ENCODE measurements at places on chromosomes 6 and 20.

- no peak for DNase-seq
These were observed 56.6 kb upstream of the SAMHD1 start for GRCh38 chr20:37007898-37008649.

- DNase-seq, result no peak
These were observed 12.8 kb upstream of the PLEKHG1 start for GRCh38 chr6:150586850-150587359.

DNA sequence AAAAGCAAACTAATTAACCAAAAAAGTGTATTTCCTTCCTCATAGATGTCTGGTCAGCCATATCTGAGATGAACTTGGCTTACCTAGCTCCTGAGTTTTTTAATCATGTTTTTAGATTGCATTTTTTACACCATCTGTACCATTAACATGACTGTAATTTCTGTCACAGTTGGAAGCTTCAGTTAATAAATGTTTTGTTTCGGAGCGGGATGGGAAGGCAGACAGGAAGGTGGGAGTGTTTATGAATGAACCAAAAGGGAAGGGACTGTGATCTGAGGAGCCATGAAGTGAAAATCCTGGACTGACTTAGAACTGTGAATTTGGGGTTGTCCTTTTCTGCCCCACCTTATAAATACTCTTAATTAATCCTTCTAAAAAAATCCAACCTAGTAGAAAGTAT, 445.6 kb upstream of the SOX4 start:
- no peak for DNase-seq

DNA sequence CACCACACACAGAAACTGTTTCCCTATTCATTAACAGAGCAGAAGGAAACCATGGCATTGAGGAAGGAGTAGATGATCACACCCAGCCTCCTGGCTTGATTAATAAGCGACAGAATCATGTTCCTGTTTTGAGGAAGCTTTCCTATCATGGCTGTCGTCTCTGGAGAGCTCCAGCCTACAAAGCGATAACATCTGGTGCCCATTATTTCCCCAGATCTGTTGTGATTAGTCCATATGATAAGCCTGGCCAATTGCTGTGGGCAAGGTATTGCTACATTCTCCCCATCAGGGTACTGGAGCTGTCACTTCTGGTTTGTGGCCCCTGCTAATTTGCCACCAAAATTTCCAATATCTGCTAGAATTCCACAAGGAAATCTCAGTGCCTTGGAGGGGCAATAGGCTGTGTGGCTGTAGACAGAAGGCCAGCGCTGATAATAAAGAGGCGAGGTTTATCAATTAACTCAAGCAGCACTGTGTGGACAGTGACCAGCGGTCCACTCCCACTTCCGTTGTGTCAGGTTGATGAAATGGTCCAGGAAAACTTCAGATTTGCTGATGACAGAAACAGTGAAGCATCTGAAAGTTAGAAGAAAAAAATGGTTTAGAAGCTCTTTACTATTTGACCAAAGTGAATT, 66.4 kb downstream of the OLIG3 start:
- DNase-seq, result no peak

- no peak for DNase-seq
These were observed 162.1 kb downstream of the AIG1 start for GRCh38 chr6:143222801-143223231.

DNA sequence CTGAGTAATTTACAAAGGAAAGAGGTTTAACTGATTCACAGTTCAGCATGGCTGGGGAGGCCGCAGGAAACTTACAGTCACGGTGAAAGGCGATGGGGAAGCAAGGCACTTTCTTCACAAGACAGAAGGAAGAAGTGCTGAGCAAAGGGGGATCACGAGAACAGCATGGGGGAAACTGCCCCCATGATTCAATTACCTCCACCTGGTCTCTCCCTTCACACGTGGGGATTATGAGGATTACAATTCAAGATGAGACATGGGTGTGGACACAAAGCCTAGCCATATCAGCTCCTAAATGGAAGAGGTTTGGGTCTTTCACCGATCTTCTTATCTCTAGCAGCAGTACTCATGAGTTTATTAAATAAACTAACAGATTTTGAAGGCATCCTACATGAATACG, 152.9 kb upstream of the RUNX2 start:
- no peak for DNase-seq

DNA sequence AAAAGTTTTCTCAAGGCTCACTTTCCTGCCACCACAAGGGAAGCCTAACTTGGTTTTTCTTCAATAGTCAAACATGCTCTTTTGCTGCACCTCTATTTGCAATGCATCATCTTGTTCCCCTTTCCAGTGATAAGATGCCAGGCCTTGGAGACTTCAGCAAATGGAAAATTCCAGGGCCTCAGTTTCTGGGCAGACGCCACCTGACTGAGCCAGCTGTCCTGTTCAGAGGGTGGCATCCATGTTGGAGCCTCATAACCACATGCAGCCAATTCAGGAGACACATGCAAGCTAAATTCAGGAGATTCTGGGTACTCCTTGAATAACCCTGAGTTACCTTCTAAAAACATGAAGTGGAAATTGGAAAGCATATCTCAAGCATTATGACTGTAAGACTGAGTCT, 285.6 kb upstream of the RNF24 start:
- no peak for DNase-seq

- no peak for DNase-seq
These were observed 376.7 kb downstream of the THBS2 start for GRCh38 chr6:168876956-168877355.

DNA sequence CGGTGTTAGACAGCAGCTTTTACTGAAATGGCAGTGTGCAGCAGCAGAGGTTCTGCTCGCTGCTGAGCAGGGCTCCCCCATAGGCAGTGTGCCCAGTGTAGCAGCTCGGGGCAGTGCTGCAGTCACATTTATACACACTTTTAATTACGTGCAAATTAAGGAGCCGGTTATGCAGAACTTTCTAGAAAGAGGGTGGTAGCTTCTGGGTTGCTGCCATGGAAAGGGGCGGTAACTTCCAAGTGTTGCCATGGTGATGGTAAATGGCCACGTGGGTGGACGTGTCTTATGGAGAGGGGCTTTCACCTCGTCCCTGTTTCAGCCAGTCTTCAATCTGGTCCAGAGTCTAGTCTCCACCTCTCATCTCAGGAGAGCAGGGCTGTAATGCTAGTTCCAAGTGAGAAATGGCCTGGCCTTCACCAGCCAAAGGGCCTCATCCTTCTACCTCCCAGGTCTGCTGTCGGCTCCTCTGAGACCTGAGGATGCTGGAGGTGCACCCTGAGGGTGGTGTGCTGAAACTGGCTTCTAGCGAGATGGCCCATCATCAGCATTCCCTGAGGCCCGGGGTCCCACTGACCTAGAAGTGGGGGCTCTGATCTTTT, 180.5 kb upstream of the PMEPA1 start:
- DNase-seq, result no peak

- no peak for DNase-seq
These were observed 250.7 kb downstream of the MAFB start for GRCh38 chr20:40438161-40438830.

DNA sequence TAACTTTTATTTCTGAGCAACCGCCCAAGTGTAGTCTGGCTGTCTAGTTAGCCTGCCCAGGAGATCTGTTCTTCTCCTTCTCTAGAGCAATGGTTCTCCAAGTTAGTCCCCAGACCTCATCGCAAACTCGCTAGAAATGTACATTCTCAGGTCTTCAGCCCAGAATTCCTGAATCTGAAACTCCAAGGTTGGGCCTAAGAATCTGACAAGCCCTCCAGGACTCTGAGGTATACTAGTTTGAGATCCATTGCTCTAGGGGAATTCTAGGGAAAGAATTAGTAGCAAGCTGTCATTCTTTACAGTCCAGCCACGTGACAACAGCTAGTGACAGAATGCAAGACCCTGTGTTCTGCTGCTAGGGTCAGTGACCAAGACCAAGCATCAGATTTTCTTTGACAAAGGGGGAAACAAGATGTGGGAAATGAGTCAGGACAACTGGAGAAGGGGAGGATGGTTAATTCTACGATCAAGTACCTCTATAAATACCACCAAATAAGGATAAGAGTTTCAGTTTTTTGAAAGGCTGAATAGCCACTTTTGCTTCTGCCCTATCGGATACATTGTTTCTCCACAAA, 5.8 kb downstream of the UBE2V1 start:
- DNase-seq, result no peak

DNA sequence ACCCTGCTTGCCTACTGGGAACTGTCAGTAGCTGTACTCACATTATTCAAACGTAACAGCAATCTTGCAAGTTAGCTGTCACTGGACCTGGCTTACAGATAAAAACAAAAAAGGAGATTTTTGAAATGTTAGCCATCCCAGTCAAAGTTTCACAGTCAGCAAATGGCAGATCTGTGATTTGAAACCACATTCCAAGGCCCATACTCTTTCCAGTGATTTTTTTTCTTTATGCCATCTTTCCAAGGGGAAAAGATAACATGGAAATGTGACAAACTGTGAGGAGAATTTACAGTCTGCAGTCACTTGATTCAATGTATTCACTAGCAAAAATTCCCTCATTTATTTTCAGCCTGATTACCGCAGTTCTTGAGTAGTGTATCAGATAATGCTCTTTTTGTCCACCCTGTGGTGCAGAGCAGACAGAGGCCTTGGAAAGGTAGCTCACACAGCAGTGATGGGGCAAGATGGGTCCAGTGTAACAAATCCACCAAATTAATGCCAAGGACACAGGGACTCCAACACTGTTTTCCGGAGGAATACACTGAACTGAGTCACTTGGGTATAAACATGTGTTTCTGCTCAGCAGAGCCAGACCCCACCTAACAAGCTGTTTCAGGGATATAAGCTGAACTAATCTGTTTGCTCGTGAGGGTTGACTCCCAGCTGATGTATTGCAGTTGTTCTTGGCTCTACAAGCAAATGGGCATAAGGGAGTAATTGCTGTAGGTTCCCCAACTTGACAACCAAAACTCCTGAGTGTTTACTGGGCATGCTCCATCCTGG, 49.9 kb upstream of the ADGRF1 start:
- DNase-seq, result no peak

- DNase-seq, result no peak
These were observed 119.8 kb downstream of the SGK1 start for GRCh38 chr6:134198093-134198492.

DNA sequence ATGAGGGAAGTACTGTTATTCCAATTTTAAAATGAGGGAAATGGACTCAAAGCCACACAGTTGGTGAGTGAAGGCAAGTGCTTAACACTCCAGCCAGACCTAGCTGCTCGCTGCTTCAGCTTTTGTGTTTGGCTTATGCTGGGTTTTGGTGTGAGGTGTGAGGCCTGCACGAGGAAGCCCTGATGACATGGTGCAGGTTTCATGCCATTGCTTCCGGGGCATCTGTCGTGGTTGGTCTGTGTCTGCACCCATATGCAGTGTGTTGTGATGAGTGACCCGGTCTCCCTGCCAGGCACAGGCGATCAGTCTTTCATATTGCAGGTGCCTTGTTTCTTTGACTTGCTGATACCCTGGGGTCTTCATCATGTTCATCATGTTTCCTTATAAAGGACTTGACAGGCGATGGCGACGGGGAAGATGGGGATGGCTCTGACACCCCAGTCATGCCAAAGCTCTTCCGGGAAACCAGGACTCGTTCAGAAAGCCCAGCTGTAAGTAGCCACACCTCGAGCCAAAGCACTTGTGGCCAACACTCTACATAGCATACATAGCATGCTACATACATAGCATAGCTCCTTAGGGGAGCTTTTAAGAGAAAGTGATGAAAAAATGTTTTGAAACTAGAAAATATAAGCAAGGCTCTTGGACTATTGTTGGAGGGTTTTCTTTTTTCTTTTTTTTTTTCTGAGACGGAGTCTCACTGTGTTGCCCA, 22.3 kb downstream of the DNMT3B start:
- DNase-seq, result no peak

DNA sequence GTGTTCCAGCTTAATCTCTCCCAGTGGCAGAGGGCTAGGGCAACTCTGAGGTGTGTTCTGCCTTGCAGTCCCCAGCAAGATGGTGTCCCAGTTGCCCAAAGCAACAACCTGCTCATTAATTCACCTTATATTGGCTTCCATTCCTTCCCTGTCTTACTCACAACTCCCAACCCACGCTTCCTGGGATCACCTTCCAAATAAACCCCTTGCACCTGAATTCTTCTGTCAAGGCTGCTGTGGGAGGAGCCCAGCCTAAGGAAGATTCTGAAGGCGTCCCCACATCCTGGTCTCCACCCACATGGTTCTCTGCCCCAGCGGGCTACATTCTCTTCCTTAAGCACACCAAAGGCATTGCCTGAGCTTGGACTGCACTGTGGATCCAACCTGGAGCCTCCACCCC, 116.6 kb upstream of the MAFB start:
- DNase-seq, result no peak

GRCh38 chr6:28081486-28081751, 1.1 kb downstream of the ZNF165 start:
- peak; percentile 42 for DNase-seq

- DNase-seq, result no peak
These were observed 341.3 kb downstream of the TAF4 start for GRCh38 chr20:61724376-61724775.

DNA sequence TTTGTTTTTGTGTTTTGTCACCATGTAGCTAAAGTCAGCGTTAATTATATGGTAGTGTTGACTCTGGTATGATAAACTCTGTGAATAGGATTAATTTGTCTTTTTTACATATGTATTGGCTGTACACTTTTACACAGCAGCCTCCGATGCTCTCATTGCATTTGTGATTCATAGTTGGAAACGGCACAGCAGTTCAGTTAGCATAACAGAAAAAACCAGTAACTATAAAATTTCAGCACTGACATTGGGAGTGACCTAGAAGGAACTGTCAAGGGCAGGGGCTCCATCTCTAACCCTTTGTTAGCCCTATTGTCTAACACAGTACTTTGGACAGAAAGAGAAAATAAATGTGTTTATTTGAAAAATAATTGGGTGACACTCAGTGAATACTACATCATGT, 5.6 kb upstream of the BEND6 start:
- DNase-seq, result no peak

DNA sequence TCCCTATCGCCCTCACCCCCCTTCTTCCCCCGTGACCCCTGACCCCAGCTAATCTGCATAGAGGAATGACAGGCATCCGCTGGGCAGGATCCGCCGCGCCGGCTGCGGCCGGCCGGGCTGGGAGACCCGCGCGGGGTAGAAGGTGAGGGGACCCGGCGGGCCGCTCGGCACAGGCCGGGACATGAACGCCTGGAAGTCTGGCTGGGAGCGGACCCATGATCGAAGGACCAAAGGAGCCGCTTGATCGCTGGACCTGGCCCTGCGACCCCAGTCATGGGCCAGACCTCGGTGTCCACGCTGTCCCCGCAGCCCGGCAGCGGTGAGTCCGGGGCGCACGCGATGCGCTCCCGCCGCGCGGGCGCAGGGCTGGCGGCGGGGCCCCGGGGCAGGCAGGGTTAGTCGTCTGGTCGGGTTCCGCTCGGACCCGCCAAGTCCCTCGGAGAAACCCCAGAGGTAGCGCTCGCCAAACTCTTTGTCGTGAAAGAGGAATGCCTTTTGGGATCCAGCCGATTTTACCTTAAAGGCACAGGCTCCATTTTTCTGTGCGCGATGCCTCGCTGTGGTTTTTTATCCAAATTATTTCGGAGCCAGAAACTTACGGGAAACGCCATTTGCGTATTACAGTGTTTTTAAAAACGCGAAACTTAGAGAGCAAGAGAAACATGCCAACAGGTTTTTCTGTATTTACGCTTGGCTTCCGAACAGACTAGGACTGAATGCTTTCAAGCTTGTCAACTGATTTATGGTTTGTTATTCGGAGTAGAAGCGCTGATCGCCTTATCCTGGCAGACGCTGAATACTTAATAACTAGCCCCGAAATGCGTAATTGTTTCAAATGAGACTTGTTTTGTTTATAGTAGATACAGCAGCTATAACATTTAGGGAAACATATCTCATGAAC, at the start of gene PHACTR2:
Gene PHACTR2, plus strand, starts transcription at position 75 of the 901 bp plus-strand sequence. Its CDS starts 199 bp downstream, at position 274.
- DNase-seq, result peak; percentile 52

- DNase-seq, result no peak
These were observed 7.3 kb upstream of the ASF1A start for GRCh38 chr6:118886641-118887040.
